ENCODE measurements at places on chromosomes 12 and 14. TPM values are rescaled to one million over a fixed set of nuclear protein-coding genes. Genes with fewer than 3 reads are reported as not detected.

Gene LBHD2
- not detected for total RNA-seq

Gene GPRC5A
- 127 TPM for total RNA-seq

Gene NR4A1
- 50.7 TPM for total RNA-seq

Gene EVL
- 22.8 TPM for total RNA-seq

Gene PNMA1
- 12.7 TPM for total RNA-seq

Gene STON2
- total RNA-seq, result 15.5 TPM

DNA sequence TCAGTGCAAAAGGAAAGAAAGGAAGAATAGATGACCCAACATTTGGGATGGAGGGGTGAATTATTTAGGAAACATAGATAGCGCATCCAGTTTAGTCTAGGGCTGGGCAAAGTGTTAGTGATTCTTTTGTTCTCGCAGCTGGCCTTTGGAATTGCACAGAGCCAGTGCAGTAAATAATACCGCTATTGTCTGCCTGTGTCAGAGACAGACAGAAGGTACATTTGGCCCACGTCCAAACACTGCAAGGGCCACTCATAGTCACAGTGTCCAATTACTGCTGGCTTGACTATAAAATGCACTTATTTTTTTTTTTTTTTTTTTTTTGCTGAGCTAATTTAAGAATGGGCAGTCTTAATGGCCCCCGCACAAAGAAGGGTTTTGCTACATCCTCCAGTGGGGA, 638.6 kb downstream of the BCL11B start:
- peak; percentile 8 for DNase-seq

GRCh38 chr12:50788561-50788960, 24.7 kb downstream of the ATF1 start:
- DNase-seq, result no peak

DNA sequence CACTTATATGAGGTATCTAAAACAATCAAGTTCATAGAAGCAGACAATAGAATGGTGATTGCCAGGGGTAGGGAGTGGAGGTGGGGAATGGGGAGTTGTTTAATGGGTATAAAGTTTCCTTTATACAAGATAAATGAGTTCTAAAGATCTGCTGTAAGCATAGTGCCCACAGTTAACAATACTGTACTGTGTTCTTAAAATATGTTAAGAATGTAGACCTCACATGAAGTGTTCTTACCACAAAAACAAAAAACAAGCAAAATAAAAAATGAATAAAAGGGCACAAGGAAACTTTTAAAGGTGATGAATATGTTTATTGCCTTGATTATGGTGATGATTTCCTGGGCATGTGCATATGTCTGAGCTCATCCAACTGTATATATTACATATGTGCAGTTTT, 211.8 kb downstream of the MSRB3 start:
- DNase-seq, result no peak

GRCh38 chr14:63174760-63175191, 29.5 kb upstream of the RHOJ start:
- no peak for DNase-seq

- DNase-seq, result no peak
Observed at GRCh38 chr14:36998686-36999085, 173.7 kb downstream of the SLC25A21 start.

DNA sequence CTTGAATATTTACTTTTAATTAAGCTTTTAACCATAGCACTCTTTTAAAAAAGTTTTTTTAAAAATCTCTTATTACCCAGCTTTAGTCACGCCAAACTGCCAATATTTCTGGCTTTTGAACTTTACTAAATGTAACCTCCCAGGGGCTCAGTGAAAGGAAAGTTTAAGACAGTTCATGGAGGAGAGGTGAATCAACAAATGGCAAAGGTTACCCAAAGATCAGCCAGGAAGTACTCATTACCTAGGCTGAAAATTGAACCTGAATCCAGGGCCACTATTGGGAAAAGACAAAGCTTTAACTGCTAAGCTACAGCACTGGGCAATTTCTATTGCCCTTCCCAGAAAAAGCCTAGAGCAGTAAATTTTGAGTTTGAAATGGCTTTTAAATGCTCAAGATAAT, 282.2 kb downstream of the GPHN start:
- no peak for DNase-seq

DNA sequence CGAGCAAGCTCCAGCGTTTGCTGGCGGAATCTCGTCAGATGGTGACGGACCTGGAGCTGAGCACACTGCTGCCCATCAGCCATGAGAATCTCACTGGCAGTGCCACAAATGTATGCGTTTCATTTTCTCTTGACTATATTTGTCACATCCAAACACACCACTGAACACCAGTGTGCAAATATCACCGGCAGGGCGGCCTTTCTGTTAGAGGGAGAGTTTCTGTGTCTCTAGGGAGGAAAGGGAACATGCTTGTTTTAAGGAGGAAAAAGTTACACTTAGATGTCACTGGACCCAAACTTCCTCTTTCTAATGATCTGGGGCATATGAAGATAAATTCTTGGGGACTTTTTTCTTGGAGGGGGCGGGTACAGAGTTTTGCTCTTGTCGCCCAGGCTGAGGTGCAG, 21.9 kb upstream of the HIP1R start:
- DNase-seq, result no peak

- no peak for DNase-seq
Observed at GRCh38 chr12:59494617-59495016, 101.2 kb upstream of the SLC16A7 start.

GRCh38 chr12:93849946-93850345, 172.8 kb downstream of the CRADD start:
- no peak for DNase-seq

- DNase-seq, result peak; percentile 47
Observed at GRCh38 chr14:101359221-101360053, 201.9 kb upstream of the DIO3 start.

DNA sequence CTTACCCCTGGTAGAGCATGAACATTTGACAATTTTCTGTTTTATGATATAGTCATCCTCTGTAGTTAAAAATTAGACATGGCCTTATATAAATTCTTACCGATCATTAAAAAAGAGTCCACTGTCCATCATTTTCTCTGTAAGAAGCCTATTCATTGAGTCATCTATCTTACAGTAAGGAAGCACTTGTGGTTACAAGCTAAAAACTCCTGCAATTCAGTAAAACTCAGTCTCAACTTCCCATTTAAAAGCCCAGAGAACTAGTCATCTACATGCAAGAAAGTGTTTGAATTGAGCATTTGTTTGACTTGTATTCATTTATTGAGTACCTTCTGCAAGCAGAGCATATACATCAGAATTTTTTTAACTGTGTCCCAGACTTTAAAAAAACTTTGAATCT, 63.3 kb downstream of the GTF2A1 start:
- DNase-seq, result no peak

DNA sequence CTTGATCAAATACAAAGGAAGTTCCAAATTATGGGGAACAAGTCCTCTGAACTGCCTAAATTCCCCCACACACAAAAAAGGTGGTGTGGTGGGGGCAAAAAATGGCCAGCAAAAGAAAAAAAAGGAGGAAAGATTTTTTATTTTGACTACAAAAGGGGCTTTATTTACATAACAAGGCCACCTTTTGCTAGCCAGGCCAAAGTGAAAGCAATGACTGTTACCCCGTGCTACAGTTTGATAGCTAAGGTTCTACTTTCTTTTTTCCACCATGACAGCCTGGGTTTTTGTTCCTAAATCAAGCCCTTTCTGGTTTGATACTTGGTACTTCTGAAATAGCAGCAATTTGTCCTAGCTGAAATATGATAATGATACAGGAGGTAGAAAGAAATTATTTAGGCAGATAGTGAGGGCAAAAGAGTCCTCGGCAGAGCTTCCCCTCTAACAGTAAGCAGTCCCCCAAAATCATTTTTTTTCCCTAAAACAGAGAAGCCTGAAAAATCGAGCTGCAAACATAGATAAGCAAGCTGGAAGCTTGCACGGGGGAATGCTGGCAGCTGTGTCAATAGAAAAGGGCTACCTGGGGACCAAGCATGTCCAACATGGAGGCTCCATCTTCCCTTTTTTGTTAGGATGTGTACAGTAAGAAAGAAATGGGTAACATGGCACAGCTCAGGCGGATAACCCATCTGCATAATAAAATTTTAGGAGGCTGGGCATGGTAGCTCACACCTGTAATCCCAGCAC, 8.9 kb upstream of the B4GALNT1 start:
- DNase-seq, result no peak

- DNase-seq, result peak; percentile 26
Observed at GRCh38 chr14:72850360-72850759, 43.5 kb downstream of the DPF3 start.

- no peak for DNase-seq
Observed at GRCh38 chr14:52202151-52202550, 65.3 kb upstream of the PTGDR start.

DNA sequence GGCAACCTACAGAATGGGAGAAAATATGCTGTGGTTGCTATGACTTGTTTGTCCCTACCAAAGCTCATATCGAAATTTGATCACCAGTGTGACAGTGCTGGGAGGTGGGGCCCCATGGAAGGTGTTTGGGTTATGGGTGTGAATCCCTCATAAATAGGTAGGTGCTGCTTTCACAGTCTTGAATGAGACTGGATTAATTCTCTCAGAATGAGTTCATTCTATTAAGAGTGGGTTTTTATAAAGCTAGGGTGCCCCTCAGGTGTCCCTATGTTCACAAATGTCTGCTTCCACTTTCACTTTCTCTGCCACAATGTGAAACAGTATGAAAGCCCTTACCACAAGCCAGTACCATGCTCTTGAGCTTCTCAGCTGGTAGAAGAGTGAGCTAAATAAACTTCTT, 133.5 kb downstream of the CPNE8 start:
- no peak for DNase-seq

GRCh38 chr12:102423462-102423861, 56.9 kb downstream of the IGF1 start:
- no peak for DNase-seq

DNA sequence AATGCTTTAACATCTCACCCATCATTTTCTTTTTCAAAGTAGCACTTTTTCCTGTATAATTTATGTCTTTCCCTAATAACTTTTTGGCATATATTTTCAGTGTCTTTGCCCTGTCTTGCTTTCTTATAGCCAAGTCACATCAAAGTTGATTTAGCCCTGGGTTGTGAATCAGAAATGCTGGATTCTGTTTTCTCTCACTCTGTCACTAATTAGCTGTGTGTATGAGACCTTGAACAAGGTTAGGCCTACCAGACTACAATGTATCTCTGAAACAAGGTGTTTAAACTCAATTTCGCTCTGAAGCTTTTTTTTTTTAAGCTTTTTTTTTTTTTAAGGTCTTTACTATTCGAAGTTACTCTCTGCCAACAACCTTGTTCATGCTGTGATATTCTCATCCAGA, 25.7 kb downstream of the CNOT2 start:
- DNase-seq, result no peak

DNA sequence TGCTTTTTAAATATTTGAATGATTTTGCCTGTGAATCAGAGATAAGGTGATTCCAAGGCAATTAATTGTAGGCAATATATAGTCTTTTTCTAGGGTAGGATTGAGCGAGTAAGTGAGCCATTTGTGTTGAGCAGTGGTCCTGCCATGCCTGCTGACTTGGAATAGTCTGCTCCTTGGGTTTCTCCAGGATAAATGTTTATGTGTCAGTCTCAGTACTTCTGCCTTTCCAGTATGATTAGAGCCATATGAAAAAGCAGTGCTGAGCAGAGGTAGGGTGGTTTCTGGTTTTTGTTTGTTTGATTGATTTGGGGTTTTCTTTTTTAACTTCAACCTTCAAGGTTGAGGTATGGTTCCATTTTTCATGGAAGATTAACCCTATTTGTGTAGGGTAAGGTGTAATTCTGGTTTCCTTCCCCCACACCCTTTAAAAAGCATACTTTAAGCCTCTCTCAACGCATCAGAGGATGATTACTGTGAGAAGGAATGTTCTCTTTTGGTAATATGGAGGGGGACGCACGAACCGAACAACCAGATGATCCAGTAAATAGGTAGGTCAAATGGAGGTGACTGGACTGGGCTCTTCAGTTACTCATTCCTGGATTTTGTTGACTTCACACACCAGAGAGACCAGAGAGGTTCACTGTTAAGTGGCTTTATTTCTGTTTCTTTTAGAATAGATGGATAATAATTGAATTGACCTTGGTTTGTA, 22.7 kb downstream of the FRMD6 start:
- DNase-seq, result no peak

- DNase-seq, result peak; percentile 37
Observed at GRCh38 chr14:64234877-64235651, 59.1 kb downstream of the ESR2 start.

GRCh38 chr14:21729703-21730233, 56.1 kb upstream of the OR4E1 start:
- no peak for DNase-seq

- DNase-seq, result peak; percentile 40
Observed at GRCh38 chr14:22071006-22071405, 397.4 kb upstream of the OR4E1 start.

DNA sequence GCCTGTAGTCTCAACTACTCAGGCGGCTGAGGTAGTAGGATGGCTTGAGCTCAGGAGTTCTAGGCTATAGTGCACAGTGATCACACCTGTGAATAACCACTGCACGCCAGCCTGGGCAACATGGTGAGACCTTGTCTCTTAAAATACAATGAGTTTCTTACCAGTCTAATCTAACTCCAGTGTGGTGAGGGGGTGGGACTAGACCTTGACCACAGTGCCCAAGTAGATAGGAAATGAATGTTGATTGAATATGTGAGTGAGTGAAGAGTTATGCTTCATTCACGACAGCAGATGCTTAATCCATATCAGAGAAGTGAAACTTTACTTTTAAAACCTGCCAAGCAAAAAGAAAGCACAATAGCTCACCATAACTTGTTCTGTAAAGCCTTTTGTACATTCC, 11.2 kb upstream of the AK7 start:
- DNase-seq, result no peak
